ENCODE measurements at places on chromosomes 1 and 21.

- no peak for DNase-seq
These were observed 79.5 kb downstream of the SDCCAG8 start for GRCh38 chr1:243335292-243335691.

DNA sequence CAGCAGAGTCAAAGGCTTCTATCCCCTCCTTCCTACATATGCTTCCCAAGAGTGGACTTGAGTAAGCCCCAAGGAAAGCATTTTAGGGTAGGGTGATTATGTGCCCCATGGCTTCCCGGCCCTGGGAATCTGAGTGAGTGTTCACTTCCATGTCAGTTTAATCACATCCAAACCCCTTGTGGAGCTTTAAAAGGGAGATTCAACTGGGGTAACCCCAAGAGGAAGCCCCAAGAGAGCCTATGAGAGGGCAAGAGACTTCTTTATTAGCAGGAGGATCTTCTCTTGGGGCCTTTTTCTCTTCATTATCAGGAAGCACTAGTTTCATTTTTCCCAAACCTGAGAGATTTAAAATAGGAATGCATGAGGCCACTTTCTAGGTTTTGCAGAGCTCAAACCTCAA lies 97.0 kb upstream of the IRF2BP2 start:
- no peak for DNase-seq

DNA sequence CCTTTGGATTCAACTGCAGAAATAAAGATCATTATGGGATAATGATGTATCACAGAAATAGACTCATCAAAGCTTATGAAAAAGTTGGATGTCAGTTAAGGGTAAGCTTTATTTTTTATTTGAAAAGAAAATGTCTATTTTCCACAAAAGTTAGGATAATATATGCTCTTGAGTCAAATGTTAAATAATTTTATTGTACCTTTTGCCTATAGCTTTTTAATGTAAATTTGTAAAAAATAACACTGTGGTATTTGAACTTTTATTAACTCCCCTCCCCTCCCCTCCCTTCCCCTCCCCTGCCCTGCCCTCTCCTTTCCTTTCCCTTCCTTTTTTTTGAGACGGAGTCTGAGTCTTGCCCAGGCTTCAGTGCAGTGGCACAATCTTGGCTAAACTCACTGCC lies 24.9 kb downstream of the MORC3 start:
- no peak for DNase-seq

DNA sequence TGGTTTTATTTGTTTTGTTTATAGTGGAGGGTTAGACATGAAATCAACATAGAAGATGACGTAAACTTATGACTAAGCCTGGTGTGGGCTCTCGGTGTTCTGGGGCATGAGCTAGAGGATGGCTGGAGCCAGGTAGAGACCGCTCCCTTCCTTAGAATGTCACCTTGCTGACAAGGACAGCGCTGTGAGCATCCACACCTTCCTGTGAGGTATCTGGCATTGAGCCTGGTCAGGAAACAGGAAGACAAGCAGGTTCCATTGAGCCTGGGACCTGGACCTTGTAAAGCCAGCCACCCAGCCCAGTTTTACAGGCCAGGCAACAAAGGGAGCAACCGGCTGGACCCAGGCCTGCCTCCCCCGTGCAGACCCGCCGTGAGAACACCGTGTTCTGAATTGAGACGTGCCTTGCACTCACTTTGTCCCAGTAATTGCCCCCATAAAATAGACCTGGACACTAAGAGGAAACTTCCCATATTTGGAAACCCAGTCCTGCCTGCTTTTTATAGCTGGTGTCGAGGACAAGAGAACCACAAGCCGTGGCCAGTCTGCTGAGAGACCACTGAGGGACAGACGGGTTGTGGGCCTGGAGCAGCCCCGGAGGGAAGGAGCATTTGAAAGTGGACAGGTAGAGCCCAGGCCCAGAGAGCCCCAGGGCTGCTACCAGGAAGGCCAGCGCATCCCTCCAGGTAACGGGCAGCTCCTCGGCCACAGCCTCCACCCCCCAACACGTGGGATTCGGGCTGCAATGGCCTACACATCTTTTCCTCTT lies 78.0 kb downstream of the PDE9A start:
- DNase-seq = no peak

DNA sequence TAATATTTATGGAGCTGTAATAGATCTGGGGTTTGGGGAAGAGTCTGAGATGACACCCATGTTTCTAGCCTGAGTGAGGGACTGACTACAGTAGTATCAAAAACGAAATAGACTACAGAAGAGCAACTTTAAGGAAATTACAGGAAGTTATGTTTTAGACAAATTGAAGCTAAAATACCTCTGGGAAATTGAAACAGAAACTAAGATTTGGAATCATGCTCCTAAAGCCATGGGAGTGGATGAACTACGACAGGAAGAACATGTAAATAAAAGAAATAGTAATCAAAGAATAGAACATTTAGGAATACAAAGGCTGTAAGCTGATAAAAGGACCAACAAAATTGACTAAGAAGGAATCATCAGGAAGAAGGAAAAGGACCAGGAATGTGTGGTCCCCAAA lies 68.9 kb downstream of the KIAA0319L start:
- DNase-seq = no peak

GRCh38 chr1:209513226-209513625 lies 70.3 kb upstream of the CAMK1G start:
- no peak for DNase-seq

DNA sequence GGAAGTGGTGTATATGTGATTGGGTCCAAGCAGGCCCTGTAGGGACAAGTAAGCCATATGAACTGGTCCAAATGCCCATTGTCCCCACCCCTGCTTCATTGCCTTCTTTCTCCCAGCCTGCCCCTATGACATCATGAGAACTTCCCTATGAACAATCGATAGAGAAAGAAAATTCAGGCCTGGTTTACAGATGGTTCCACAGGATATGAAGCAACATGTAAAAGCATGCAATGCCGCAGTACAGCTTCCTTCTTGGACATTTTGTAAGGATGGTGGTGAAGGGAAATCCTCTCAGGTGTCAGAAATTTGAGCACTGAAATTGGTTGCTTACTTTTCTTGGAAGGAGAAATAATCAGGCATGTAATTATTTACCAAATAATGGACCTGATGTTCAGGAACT lies 581.7 kb downstream of the MRPL39 start:
- DNase-seq = no peak

- no peak for DNase-seq
These were observed 38.6 kb upstream of the SLC35F3 start for GRCh38 chr1:233865902-233866301.

GRCh38 chr1:95169548-95169947 lies 52.4 kb downstream of the TLCD4 start:
- DNase-seq = no peak

DNA sequence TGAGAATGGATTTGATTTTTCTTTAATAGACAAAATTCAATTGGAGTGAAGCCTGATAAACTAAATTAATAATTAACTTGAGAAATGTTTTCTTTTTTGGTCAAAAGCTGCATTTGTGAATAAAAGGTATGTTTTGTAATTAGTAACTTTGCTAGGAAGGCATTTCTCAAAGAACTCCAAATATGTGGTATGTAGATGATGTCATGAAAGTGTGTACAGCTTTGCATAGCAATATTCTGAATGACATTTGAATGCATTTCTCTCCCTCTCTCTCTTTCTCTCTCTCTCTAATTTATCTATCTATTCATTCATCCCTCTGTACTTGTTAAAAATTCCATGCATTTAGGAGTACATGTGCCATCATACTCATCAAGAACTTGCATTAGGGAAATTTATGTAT lies 109.1 kb upstream of the ADAMTS5 start:
- DNase-seq = no peak

GRCh38 chr1:27615346-27616192 lies 11.6 kb upstream of the AHDC1 start:
- no peak for DNase-seq

DNA sequence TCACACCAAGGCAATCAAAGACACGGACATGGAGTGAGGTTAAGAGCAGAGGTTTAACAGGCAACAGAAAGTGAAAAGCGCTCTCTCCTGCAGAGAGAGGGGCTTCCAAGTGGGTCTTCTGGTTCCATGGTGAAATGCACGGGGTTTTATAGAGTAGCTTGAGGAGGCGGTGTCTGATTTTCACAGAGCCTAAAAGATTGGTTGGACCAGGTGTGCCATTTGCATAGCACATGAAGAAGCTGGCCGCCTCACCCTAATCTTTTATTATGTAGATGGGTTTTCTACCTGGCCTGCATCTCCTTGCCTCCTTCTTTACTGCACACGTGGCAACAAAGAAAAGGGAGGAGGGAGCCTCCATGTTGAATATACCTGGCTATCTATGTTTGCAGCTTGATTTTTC lies 197.3 kb downstream of the RYR2 start:
- DNase-seq = no peak

DNA sequence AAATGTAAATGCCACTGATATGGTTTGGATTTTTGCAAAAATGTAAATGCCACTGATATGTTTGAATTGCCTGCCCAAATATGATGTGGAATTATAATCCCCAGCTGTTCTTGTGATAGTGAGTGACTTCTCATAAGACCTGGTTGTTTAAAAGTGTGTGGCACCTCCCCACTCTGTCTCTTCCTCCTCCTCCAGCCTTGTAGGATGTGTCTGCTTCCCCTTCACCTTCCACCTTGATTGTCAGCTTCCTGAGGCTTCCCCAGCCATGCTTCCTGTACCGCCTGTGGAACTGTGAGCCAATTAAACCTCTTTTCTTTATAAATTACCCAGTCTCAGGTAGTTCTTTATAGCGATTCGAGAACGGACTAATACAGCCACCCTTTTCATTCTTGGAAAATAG lies 1.3 kb upstream of the CCT8 start:
- no peak for DNase-seq

- no peak for DNase-seq
These were observed 704 bp downstream of the ALG6 start for GRCh38 chr1:63368131-63368530.

DNA sequence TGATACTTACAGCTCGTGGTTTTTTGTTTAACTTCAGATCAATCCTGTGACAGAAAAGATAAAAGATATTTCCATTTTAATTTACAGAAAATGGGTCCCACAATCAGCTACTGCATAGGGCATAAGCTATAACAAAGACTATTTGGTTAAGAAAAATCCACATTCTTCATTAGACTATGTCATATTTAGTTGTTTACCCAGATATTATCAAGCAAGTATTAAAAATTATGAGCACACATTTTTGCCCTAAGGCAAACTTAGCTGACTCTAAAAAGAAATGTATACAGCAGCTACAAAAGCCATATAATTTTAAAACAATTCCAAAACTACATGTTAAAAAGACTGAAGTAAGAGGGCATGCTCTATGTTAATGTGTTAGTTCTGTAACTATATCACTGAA lies 18.7 kb downstream of the MEAF6 start:
- DNase-seq = no peak

GRCh38 chr1:161008869-161009510 lies 12.0 kb downstream of the F11R start:
- no peak for DNase-seq

- DNase-seq = no peak
These were observed 13.3 kb upstream of the PCBP3 start for GRCh38 chr21:45630066-45630694.

DNA sequence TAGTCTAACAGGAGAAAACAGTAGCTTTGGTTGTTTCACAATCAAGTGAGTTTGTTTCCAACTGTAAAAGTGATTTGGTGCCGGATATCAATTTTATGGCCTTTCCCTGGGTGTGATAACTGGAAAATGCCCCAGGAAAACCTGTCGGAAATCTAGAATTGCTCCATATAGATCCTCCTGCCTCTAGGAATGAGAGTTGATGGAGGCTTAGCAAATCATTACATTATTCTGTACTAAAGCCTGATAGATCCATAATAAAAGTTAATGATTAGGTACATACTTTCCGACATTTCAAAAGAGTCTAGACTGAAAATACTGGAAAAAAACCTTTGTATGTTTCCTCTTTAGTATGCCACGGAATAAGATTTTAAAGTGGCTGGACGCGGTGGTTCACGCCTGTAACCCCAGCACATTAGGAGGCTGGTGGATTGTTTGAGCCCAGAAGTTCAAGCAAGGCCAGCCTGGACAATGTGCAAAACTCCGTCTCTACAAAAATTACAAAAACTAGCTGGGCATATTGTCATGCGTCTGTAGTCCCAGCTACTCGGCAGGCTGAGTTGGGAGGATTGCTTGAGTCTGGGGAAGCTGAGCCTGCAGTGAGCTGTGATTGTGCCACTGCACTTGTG lies 70.0 kb upstream of the SLC45A1 start:
- no peak for DNase-seq

GRCh38 chr1:204283711-204284651 lies 70.2 kb upstream of the GOLT1A start:
- no peak for DNase-seq

GRCh38 chr21:30251781-30252180 lies 31.0 kb downstream of the KRTAP24-1 start:
- no peak for DNase-seq

DNA sequence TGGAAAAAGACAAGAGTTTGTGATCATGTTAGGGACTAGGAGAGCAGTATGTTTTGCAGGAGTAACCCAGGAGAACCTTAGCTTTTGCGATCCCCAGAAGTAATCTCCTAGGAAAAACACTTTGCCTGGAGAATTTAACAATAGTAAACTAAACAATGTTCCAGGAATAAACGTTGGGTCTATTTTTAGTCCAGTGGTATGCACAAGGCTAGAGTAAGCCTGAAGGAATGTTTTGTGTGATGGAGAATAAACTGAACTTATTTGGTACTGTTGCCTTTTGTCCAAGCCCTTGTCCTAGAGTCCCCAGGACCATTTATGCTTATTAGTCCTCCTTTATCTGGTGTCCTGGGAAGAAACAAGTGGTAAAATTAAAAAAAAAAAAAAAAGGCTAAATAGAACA lies 28.7 kb upstream of the RGS5 start:
- no peak for DNase-seq
